Muscle of leg (tissue), 16 donors: ENCODE measurements at places on chromosomes 4 and X.

GRCh38 chrX:108426262-108426661, 12.0 kb downstream of the COL4A6 start:
- H3K4me3 ChIP-seq = no peak overlapping the region
- DNase-seq = no peak
- no peaks in the 10 kb centered on the region for H3K36me3 ChIP-seq
- peaks cover 8% of the 10 kb centered on the region for H3K27me3 ChIP-seq

DNA sequence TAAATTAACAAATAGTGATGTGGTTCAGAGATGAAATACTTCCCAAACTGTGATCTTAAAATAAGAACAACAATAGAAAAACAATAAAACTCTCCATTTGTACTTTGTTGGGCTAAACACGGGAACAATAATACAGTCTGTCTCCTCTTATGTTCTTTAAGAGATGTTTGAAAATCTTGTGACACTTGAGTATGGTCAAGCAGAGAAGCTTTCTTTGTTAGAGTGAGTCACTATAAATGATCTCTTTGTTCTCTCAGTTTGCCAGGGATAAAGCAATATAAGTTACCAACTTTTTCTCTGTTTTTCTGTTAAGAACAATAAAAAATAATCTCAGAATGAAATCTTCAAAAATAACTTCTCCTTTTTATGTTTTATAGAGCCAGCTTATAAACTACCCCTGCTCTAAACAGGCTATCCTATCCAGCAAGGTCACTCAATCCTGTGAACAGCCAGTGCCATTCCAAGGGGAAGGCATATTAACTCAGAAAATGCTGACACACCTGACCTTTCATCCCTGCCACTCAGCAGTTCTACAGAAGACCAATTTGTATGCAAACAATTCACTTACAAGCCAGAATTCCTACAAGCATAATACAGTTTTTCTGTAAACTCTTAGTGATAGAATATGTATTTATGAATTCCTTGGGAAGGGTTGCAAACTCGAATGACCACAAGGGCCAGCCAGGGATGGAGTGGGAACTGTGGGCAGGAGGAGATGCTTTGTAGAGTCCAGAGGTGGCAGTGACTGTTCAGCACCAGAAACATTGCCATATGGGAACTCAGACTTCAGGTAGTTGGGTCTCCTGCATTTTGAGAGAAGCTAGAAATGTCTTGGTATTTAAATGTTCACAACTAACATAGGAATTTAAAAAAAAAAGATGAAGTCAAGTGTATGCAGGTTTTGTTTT, 52.2 kb downstream of the AFM start:
- H3K4me1 ChIP-seq = no peaks in the 10 kb centered on the region
- no peaks in the 10 kb centered on the region for H3K36me3 ChIP-seq
- H3K27me3 ChIP-seq = no peaks in the 10 kb centered on the region
- H3K27ac ChIP-seq = no peak overlapping the region

DNA sequence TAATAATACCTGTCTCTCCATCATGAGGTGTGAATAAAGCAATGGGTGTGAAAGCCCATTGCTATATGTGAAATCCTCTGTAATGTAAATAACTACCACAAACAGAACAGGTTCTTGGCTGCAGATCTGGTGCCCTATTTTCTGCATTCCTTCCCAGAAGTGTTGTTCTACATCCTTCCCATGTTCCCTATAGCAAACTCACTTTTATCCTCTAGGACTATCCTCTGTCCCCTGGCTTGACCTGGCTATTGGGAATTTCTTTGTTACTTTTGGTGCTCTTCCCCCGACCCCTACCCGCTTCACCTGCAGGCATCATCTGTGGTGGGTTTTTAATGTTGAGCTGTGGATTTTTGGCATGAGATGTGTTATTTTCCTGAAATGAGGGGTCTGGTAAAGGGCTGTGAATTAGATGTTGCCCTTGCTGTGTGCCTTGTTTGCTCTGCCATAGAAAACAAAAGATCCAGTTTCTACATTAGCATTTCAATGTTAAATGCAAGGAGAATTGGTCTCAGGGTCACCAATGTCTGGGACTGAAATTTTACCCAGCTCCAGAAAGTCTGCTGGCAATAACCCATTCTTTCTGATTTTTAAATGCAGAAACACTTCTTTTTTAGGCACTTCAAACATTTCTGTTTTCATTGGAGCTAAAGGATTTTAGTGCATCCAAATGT, 13.6 kb upstream of the FREM3 start:
- no peak overlapping the region for H3K4me3 ChIP-seq
- H3K36me3 ChIP-seq = no peaks in the 10 kb centered on the region
- DNase-seq = no peak
- H3K27ac ChIP-seq = no peak overlapping the region
- no peaks in the 10 kb centered on the region for H3K27me3 ChIP-seq

DNA sequence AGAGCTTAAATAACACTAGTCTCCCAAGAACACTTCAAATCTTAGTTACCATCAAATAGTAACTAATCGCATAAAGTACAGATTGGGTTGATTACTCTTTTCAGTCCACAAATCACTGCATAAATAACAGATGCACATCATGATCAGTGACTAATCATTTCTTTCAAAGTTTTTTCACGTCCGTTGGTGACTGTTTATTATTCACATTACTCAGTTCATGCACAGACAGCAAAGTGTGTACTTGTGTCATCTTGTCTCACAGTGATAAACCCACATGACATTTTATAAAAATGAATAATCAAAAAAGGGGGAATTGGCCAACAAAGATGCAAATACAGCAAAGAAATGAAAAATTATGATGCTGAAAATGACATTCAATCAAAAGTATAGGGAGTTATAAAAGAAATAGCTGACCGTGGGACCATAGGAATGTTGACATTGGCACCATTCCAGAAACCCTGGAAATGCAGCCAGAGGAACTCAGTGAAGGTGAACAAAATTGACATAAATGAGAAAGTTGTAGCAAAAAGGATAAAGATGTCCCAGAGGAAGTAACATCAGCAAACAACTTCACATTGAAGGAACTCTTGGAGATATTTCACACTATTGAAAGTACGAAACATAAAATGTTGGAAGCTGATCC, 161.5 kb downstream of the SOX3 start:
- no peak for DNase-seq
- no peaks in the 10 kb centered on the region for H3K27me3 ChIP-seq
- H3K36me3 ChIP-seq = no peaks in the 10 kb centered on the region

DNA sequence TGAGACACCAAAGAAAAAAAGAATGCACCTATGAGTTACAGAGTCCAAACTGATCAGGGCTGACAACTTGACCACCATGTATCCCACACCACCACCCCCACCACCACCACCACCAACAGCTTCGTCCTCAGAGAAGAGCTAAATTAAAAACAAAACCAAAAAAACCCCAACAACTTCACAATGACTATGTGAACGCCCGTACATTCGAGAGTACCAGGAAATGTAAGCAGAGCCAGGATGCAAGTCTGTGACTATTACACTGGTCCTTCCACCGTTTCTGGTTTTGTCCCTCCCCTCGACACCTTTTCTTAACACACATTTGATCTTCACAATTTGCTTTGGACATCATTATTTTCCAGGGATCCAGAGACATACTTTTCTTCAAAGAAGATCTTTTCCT, 51.0 kb downstream of the WFS1 start:
- no peak for DNase-seq
- peaks cover 2% of the 10 kb centered on the region for H3K4me1 ChIP-seq
- H3K27me3 ChIP-seq = peaks cover 14% of the 10 kb centered on the region
- H3K4me3 ChIP-seq = no peak overlapping the region
- H3K27ac ChIP-seq = no peak overlapping the region
- no peaks in the 10 kb centered on the region for H3K36me3 ChIP-seq

- H3K36me3 ChIP-seq = peaks cover 13% of the 10 kb centered on the region
- no peak for DNase-seq
- H3K27ac ChIP-seq = no peak overlapping the region
These were observed 149.3 kb downstream of the AMMECR1 start for GRCh38 chrX:110168585-110168984.
